ENCODE measurements at places on chromosomes 7 and 10.

- DNase-seq: no peak
Observed at GRCh38 chr7:105766421-105767073, 109.9 kb downstream of the ATXN7L1 start.

DNA sequence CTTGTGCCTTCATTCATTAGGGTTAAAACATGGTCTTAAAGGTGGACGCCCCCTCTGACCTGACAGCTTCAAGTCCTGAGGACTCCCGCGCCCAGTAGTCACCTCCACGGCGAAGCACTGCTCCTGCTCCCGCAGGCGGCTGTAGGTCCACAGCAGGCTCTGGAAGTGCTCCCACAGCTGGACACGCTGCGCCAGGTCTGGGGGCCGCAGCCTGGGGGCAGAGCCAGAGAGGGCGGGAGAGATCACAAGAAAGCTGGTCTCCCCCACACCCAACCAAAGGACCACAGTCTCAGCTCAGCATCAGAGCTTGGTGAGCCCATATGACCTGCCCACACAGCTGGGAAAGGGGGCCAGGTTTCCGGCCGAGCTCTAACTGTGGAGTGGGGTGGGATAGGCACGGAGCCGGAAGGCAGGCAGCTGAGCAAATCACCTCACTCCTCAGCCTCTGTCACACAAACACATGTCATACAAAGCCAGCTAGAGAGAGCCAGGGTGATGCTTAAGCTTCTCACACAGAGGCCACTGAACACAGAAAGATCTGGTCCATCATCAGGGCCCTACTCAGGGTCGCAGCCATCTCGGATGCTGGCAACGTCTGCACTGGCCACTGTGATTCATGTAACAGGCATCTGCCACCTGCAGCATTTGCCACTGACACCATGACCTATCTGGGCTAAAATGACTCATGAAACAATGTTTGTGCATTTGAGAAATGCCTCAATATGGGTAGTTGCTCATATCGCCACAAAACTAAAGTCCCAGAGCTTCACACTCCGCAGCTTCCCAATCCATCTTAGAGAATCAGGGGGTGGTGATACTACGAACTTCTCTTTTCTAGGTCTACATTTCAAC, 12.6 kb downstream of the HPS1 start:
- no peak for DNase-seq

- no peak for DNase-seq
Observed at GRCh38 chr10:15167411-15168290, 842 bp downstream of the NMT2 start.

GRCh38 chr7:27172823-27173510, 1.2 kb downstream of the HOXA10 start:
- no peak for DNase-seq

DNA sequence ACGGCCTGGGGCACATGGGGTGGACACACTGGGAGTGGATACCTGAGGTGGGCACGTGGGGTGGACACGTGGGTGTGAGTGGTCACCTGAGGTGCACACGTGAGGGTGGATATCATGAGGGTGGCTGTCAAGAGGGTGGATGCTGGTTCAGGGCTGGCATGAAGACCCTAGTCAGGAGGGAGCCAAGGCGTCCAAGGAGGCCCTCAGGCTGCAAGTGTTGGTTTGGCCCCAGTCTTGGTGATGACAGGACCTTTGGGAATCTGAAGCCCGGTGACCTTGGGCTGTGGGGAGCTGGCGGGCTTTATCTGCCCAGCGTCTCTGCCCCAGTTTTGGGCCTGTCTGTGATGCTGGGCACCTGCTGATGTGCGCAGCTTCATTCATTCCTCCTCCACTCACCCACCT, 24.9 kb upstream of the PFKFB3 start:
- DNase-seq: no peak
